ENCODE measurements at places on chromosomes 5 and 9. TPM values are rescaled to one million over a fixed set of nuclear protein-coding genes. Genes with fewer than 3 reads are reported as not detected.

- no peak for DNase-seq
These were observed 13.7 kb downstream of the IRX4 start for GRCh38 chr5:1868886-1869475.

DNA sequence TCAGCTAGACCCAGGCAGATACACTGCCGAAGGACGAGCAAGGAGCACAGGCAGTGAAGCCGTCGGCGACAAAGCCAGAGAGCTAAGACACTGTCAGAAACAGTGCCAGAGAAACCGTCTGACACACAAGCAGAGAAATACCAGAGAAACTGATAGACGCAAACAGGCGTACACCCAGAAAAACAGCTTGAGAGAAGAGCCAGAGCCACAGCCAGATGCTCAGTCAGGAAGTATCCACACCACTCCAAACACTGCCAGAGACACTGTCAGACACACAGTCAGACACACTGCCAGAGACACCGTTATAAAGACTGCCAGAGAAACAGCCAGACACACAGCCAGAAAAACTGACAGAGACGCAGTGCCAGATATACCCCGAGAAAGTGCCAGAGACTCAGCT is 19.1 kb downstream of the CNTFR start:
- DNase-seq, result no peak

GRCh38 chr9:75588808-75589207 is 301.7 kb upstream of the PCSK5 start:
- DNase-seq, result no peak

- no peak for DNase-seq
These were observed 94.2 kb upstream of the S1PR3 start for GRCh38 chr9:88897081-88897480.

GRCh38 chr5:1174122-1174936 is 27.1 kb upstream of the SLC6A19 start:
- DNase-seq, result peak; percentile 75

DNA sequence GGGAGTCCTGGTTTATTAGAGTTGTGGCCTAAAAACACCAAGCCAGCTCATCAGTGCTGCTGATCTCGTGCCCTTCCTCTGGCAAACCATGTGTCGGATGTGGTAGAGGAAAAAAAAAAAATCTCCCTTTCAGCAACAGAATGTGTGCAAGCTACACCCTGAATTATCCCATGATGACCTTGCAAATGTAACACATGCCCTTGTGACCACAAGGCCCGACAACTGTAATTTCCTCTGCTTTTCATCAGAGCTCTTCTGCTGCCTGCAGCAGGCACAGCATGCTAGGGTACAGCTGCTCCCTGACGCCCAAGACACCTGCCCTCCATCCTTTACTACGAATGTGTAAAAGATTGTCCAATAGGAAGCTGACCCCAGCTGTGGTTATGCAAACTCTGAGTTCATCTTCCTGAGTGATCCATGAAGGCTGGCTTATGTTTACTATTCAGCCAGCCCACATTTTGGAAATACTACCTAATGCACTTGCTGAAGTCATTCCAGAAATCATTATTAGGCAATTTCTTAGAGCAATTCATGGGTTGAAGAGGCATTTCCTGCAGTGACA is 14.6 kb upstream of the BNC2 start:
- no peak for DNase-seq

LPAR1 gene
- 11.3 TPM for total RNA-seq

ITGA1 gene
- 3.0 TPM for total RNA-seq
